ENCODE measurements at places on chromosomes 12 and 14.

DNA sequence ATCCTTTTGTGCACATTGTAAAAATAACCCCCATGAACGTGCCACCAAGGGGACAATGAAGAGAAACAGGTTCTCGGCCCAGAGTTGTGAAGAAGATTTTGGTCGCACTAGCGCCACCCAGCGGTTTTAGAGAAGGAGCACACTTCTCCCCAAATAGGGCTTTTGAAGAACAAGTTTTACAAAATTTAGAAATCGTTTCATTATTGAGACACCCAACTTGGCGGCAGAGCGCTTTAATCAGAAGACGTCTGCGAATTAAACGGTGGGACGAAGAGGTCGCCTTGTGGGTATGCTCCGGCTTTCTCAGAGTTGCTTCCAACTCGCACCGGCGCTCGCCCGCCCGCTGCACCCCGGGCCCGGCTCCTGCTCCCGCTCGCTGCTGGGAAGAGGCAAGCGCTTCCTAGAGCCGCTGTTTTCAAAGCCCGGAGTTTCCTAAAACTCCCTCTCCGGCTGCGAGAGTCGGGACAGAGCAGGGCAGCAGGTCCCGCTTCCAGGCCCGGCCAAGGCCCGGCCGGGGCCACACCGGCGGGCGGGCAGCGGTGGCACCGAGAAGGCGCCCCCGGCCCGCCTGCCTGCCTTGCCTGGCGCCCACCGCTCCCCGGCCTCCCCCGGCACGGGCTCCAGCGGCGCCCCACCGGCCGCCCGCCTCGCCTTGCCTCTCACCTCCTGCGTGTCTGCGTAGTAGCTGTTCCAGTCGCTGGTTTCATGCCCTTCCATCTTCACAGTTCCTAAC lies 645 bp downstream of the FOXA1 start:
- peak; percentile 75 for DNase-seq

GRCh38 chr12:43208627-43209026 lies 343.4 kb downstream of the ADAMTS20 start:
- no peak for DNase-seq

- no peak for DNase-seq
Observed at GRCh38 chr12:121495746-121496145, 85.1 kb downstream of the KDM2B start.

DNA sequence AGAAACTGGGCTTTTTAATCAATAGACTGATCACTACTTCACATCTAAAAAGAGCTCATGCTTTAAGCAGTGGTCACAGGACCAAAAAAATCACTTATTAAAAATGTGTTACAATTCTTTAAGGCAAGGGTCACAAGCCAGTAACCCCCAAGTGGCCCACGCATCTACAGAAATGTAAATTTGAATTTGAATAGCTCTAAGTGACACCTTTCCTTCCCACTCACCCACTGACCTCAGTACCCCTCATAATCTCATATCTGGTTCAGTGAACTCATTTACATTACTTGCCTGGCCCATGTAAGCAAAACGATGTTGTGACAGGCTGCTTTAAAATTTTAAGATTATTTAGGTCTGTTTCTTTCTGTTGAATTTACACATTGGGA lies 27.4 kb downstream of the NELL2 start:
- DNase-seq, result no peak

- no peak for DNase-seq
Observed at GRCh38 chr14:90602088-90602687, 205.4 kb downstream of the CALM1 start.

GRCh38 chr12:16555630-16556029 lies 50.3 kb downstream of the LMO3 start:
- DNase-seq, result peak; percentile 30

DNA sequence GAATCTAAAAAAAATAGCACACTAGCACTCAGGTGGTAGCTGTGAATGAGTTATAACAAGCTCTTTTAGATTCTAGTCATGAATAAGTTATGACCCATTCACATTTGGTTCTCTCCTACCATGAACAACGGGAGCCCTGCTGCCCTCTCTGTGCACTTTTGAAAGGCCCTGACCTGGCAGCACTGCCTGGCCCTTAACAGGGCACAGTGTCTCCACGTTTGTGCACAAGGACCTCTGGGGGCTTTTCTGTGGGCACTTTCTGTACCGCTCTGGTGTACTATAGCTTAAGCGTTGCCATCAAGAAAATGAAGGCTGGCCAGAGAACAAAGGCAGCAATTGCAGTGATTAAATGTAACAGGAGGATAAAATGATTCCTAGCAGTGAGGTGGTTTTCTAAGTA lies 21.2 kb downstream of the CCDC92 start:
- no peak for DNase-seq

DNA sequence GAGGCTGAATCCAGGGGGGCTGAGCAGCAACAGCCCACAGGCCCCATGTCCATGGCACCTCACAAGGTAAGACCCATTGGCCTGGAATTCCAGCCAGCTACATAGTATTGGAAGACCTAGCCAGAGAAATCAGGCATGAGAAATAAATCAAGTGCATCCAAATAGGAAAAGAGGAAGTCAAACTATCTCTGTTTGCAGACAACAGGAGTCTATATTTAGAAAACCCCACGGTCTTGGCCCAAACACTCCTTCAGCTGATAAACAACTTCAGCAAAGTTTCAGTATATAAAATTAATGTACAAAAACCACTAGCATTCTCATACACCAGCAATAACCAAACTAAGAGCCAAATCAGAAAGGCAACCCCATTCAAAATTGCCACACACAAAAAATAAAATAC lies 16.9 kb downstream of the PDE6H start:
- DNase-seq, result no peak

DNA sequence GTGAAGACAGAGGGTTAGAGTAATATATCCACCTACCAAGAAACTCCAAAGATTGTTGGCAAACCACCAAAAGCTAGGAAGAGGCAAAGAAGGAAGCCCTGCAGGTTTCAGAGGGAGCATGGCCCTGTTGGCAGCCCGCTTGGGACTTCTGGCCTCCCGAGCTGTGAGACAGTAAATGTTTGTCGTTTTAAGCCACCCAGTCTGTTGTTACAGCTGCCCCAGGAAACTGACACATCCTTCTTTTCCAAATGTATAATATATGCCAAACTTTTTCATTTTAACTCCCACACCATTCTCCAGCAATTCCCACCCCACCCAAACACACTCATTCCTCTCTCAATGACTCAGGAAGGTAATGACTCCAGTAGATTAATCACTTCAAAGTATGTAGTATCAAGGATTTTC lies 74.0 kb downstream of the RPS29 start:
- DNase-seq, result no peak

DNA sequence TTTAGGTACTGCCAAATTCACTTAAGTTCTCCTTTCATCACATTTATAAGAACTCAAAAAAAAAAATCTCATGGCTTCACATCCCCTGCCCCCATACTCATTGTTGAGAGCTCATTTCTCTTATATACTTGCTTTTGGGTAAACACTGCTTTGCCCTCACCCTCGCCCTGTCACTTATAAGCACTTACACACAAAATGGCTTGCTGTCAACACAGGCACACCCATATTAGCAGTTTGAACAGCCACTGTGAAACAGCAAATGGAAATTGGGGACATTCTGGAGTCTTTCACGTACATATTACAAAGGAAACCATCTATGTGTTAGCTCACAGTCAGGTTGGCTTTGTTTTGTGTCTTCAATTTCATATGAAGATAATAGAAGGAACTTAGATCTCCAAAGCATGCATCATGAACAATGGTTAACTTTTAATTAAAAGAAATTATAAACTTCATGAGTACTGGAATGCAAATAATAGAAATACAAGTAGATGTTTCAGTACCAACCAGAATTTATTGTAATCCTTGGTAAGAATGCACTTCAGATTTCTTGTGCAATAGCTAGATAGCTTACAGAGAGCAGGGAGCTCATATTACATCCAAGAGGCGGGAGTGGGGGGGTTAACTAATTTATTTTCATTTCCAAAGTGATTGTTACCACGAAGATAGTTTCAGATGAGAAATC lies 272.2 kb downstream of the ALG10B start:
- DNase-seq, result no peak

DNA sequence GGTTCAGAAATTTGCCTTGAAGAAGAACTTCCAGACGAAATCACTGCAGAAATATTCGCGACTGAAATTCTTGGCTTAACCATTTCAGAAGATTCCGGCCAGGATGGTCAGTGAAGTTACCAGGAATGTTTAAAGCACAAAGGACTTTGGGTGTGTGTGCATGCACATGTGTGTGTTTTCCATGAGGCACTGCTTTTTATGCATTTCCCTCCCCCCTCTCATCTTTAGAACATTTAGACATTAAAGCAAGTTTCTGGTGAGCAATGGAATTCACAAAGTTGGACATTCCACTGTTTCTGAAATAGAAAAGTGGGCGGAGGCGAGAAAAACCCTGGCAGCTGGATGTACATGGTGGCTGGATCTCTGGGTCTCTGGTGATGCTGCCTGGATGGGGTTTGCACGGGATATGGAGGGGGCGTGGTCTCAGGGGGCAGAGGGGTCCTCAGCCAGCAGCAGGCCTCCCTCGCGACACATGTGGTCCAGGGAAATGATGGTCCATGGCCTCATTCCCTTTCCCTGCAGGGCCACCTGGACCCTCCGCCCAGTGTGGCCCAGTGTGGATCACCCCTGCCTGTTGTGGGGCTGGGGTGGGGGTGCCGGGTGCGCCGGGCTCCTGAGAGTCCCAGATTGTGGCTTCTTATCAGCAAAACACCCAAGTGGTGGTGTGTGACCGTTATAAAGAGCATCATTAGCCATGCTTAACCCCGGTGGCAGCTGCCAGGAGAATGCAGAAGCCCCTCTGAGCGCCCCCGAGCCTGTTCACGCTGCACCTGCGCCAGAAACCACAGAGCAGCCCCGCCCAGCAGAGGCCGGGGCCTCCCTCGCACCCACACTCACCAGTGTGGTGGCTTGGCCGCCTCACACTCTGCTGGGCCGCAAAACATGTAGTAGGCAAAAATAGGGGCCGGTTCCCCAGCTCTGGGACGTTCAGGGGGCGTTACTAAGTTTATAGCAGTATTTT lies 17.8 kb upstream of the BCL7A start:
- DNase-seq, result peak; percentile 72

DNA sequence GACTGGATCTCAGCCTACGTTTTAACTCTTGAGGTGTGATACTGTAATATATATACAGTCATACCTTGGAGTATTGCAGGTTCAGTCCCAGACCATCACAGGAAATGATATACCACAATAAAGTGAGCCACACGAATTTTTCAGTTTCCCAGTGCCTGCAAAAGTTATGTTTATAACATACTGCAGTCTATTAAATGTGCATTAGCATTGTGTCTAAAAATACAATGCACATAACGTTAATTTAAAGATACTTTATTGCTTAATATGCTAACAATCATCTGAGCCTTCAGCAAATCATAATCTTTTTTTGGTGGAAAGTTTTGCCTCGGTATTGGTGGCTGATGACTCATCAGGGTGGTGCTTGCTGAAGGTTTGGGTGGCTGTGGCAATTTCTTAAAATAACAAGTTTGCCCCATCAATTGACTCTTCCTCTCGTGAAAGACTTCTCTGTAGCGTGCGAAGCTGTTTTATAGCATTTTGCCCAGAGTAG lies 18.9 kb downstream of the PYROXD1 start:
- no peak for DNase-seq

Data from umbilical cord (tissue), 2 donors.